ENCODE measurements at places on chromosomes 1 and 21.

DNA sequence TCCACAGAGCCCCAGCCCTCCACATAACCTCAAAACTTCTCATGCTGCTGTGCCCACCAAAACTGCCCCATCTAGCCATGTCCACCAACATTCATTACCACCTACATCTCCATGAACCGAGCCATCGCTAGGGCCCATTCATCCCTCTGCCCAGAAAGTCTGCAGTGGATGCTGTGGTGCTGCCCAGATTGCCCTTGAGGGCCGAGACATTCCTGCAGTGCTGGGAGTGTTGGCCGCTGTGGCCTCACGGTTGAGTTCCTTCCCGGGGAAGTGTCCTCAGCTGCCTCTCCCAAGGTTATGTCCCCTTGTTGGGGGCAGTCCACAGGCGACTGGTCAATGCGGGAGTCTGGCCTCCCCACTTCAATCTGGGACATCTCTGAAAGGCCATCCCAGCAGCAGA, 30.3 kb upstream of the DMBX1 start:
- DNase-seq, result no peak

- no peak for DNase-seq
Observed at GRCh38 chr1:211566431-211567025, 12.4 kb downstream of the SLC30A1 start.

DNA sequence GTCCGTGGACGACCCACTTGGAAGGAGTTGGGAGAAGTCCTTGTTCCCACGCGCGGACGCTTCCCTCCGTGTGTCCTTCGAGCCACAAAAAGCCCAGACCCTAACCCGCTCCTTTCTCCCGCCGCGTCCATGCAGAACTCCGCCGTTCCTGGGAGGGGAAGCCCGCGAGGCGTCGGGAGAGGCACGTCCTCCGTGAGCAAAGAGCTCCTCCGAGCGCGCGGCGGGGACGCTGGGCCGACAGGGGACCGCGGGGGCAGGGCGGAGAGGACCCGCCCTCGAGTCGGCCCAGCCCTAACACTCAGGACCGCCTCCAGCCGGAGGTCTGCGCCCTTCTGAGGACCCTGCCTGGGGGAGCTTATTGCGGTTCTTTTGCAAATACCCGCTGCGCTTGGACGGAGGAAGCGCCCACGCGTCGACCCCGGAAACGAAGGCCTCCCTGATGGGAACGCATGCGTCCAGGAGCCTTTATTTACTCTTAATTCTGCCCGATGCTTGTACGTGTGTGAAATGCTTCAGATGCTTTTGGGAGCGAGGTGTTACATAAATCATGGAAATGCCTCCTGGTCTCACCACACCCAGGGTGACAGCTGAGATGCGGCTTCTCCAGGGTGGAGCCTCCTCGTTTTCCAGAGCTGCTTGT, 32.4 kb downstream of the PRMT2 start:
- no peak for DNase-seq

DNA sequence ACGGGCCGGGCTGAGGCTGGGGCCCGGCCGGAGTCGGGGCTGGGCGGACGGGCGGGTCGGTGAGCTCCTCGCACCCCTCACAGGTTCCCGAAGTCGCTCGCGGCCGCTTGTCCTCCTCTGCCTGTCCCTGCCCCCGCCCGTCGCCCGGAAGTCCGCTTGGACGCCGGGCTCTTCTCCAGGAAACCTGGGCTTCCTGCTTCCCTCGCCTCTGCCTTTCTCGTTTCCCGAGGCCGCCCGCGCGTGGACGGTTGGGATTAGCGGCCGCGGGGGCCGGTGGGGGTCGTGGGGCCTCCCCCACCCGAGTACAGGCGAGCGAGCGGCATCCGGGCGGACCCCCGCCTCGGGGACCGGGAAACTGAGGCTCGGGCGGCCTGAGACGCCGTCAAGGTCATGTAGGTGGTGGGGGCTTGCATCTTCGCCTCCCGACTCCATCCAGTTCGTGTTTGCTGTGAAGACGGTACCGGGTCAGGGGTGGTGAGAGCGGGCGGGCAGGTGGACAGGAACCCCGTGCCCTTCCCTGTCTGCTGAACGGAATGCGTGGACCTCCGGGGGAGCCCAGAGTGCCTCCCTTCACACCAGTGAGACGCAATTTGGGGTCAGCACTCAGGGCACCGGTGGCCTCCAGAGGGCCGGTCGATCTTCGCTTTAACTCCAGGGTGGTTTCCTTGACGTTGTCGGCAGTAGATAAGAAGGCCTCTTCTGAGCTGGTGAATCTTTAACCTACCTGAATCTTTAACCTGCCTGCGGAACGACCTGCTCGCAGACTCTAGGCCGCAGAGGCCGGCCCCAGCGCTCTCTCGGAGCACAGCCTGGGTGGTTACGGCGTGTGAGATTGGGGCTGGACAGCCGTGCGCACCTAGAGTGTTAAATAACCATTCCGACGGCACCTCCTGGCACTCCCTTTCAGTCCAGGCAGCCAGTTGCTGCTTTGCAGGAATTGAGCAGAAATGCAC, 686 bp downstream of the ARF1 start:
- peak; percentile 32 for DNase-seq

DNA sequence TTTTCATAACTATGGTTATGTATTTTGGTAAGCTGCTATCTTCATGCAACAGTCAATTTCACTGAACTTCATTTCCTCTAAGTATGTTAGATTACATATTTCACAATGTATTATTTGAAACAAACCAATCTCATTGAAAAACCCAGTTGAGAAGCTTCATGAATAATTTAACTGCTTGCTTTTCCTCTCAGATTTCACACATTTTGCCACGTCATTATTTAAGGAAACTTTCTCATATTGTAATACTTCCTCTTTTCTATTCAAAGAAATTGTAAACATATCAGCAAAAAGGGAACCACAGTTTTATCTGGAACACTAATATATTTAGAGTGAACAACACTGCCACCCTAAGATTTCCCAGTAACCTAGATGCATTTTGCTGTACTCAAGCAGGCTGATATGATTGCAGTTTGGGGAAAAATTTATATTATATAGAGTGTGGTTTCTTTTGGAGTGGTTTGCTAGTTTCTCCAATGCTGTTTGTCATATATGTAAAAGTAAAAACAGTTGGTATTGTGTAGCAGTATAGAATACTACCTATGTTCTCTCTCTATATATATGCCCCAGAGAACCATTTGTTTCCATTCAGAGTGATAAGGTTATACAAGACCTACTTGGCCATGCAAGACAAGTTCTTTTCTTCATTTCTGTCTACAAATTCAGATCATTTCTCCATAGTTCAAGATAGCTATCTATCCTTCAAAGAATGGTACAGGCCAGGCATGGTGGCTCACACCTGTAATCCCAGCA, 28.4 kb upstream of the AHCTF1 start:
- no peak for DNase-seq

GRCh38 chr1:112982853-112983536, 27.0 kb upstream of the SLC16A1 start:
- DNase-seq, result no peak

- DNase-seq, result no peak
Observed at GRCh38 chr1:162217706-162218105, 148.2 kb downstream of the NOS1AP start.

- DNase-seq, result no peak
Observed at GRCh38 chr1:185732951-185733350, 1.2 kb upstream of the HMCN1 start.

DNA sequence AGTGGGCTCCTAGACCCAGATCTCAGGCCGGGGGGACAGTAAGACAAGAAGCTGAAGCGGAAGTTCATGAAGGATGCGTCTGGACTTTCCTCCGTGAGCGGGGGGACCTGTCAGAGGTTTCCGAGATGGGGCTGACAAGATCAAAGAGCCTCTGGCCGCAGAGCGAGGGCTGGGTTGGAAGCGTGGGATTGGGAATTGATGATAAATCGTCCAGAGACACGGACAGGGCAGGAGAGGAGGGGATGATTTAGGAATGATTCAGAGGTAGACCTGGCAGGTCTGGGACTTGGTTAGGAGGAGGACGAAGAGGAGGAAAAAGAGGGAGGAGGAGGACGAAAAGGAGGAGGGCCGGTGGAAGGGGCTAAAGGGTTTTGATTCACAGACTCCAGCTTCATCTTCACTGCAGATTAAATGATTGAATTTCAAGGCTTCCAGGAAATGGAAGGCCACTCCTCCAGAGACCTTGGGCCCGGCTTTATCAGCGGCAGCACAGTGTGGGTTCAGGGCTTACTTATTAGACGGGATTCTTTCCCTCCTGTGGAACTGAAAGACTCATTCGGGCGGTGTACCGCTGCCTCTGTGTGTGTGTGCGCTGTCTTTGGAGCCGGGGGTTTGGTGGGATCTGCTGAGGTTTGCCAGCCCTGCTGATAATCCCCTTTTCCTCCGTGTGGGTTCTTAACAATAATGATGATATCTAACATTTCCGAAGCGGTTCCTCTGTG, 85.7 kb upstream of the SLC45A1 start:
- DNase-seq, result no peak

DNA sequence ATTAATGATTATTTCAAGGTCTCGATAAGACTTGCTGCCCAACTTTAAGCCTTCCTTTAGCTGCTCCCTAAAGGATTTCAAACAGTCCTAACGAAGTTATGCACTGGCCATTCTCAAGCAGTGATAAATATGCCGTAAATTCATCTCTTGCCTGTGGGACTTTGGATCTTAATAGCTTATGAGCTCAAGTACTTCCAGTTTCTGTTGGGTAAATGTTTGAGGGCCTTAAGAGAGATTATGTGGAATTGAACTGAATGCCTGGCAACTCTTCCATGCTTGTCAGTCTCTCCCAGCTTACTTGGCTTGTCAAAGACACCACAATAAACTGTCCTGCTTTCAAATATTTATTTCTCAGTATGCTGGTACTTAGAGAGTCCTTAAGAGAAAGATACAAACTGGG, 3.5 kb upstream of the OR10J4 start:
- no peak for DNase-seq

DNA sequence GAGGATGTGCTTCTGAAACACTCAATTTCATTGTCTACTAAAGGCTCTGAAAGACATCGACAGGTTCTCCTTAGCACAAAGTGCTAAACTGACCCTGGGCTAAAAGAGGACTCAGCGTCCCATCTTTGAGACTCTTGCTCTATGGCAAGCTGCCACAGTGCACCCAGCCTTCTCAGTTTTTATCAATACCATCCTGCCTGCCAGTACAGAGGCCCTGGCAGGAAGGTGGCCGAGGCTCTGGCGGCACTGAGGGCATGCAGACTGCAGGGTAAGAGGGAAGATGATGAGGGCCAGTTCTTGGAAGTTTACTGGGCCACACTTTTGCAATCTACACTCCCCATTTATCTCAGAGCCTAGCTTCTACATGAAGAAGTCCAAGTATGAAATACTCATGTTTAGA, 5.3 kb downstream of the OLFML2B start:
- DNase-seq, result no peak

- DNase-seq, result no peak
Observed at GRCh38 chr21:45819478-45820170, 161.9 kb upstream of the COL6A1 start.

- DNase-seq, result no peak
Observed at GRCh38 chr1:42003433-42003832, 84.7 kb upstream of the HIVEP3 start.

DNA sequence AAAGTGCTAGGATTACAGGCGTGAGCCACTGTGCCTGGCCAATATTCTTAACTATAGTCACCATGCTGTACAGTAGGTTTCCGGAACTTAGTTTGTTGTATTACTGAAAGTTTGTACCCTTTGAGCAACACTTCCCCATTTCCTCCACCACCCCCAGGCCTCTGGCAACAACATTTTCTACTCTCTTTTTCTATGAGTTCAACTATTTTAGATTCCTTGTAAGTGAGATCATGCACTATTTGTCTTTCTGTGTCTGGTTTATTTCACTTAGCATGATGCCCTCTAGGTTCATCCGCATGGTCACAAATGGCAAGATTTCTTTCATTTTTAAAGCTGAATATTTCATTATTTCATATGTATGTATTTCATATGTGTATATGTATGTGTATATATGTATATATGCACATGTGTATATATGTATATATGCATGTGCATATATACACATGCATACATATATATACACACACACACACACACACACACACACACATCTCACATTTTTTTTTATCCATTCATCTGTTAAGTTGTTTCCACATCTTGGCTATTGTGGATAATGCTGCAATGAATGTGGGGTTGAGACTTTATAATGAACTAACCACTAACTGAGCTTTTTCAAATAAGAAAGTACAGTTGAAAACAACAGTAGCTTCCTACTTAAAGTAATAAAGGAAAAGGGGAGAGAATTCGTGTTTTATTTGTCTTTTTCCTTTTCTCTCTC, 256.8 kb upstream of the C1orf105 start:
- DNase-seq, result peak; percentile 11

DNA sequence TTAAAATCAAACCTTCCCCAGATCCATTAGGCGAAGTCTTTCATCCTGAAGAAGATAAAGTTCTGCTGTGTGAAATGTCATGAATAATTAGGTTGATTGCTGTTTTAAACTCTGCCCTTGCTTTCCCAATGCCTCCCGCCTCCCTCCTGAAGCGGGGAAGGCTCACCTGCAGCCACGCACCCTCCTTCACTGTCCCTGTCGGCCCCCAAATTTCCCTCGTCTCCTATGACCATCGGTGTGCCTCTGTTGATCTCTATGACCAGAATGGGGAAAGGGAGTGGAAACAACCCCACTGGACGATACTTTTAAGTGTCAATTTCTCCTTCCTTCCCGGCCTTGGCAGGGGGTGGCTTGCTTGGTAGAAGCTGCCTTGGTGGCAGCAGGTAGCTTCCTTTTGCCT, 35.1 kb downstream of the LHX4 start:
- no peak for DNase-seq

DNA sequence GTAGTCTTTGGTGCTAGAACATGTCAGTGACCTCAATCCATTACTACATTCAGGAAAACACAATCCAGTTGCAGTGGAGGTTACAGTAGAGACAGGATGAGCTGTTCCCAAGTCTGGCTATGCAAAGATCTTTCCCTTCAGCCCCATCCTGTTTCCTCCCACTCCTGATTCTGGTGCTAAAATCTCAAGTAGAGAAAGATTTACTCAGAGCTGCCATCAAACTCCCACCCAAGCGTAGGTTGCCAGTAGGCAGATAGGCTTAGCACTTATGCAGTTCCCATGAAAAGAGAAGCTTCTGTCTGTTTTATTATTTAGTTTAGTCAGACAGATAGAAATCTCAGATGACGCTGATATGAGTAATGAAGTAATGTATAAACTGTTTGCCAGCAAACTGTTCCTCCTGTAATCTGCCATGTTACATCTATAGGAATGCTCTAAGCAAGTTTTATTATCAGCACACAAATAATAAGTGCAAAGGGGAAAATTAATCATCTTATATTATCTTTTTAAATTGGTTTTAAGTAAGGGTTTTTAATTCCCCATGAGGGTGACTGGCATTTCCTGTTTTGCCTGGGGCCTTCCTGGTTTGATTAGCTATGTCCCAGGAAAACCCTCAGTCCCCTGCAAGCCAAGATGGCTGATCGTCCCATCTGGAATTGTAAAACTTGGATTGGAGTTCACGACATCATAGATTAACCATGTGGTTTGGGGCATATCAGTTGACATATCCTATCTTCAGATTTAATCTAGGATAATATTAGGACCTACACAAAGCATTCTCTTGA, 188.3 kb upstream of the PALMD start:
- peak; percentile 89 for DNase-seq

All from RCC 7860 (cell line).